ENCODE measurements at places on chromosomes 4 and X.

- no peak for DNase-seq
Observed at GRCh38 chr4:181507938-181508337, 735.3 kb upstream of the TENM3 start.

DNA sequence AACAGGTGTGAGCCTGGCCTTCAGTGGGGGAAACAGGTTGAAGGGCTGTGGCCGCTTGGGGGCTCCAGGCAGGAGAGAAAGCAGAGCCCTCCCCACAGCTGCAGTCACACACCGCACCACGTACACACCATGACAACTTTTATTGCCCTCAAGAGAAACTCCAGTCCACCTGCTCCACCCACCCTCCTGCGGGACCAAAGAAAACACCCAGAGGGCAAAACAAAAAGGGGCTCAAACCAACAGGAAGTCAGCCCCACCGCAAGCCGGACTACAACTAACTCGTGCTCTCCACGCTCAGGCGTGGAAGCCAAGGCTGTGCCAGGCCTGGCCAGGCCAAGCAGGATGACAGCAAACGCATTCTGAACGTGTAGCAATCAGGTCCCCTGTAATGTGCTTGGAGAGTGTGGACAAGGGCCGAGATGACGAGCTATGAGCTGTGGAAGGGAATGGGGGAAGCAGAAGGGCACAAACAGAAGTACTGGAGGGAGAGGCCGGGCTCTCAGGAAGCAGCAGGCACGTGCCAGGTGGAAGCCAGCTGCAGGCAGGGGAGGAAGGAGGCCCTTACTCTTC is 12.7 kb downstream of the SLC6A8 start:
- no peak for DNase-seq

GRCh38 chr4:127229855-127230608 is 402.7 kb upstream of the INTU start:
- DNase-seq = no peak

GRCh38 chr4:48913346-48913745 is 6.8 kb upstream of the OCIAD2 start:
- peak; percentile 76 for DNase-seq

DNA sequence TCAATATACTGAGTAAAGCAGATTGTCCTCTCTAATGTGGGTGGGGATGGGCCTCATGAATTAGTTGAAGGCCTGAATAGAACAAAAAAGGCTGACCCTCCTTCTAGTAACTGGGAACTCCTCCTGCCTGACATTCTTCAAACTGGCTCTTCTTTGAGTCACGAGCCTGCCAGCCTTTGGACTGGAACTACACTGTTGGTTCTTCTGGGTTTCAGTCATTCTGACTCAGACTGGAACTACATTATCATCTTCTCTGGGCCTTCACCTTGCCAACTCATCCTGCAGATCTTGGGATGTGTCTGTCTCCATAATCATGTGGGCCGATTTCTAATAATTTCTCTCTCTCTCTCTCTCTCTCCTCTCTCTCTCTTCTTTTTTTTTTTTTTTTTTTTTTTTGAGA is 26.9 kb upstream of the CT47C1 start:
- no peak for DNase-seq

GRCh38 chr4:11632483-11632882 is 203.8 kb upstream of the HS3ST1 start:
- DNase-seq = no peak

DNA sequence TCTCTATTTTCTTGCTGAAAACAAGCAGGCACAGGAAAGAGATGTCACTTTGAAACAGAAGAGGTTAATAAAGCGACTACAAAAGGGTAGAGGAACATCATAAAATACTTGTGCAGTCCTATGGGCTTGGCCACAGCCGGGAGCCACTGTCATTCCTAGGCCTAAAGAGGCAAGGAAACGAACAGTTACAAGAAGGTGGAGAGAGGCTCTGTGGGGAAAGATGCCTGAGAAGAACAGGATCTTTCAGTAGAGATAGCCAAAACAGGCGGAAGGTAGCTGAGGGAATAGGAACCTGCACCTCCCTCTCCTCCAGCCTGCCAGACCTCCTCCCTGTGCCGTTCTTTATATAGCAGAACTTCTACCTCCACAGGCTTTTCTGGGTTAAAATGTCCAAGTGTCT is 57.4 kb upstream of the ARSJ start:
- no peak for DNase-seq

GRCh38 chrX:3548765-3549391 is 164.6 kb downstream of the PRKX start:
- peak; percentile 21 for DNase-seq

DNA sequence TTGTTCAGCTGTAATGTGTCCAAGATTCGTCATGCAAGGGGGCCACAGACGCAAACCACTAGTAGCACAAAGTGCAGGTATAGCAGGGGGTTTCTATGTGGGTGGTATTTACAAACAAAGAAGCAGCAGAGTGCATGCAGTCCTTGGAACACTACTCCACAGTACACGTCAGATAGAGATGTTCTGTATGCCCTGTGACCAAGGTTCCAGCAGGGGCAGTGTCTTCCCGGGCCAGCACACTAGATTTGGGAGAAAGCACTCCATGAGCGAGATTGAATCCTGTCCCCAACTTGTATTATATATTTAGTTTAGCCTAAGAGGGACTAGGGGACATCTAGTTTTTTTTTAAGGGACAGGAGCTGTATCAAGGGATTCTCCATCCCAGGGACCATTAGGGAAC is 54.4 kb upstream of the ESX1 start:
- no peak for DNase-seq

DNA sequence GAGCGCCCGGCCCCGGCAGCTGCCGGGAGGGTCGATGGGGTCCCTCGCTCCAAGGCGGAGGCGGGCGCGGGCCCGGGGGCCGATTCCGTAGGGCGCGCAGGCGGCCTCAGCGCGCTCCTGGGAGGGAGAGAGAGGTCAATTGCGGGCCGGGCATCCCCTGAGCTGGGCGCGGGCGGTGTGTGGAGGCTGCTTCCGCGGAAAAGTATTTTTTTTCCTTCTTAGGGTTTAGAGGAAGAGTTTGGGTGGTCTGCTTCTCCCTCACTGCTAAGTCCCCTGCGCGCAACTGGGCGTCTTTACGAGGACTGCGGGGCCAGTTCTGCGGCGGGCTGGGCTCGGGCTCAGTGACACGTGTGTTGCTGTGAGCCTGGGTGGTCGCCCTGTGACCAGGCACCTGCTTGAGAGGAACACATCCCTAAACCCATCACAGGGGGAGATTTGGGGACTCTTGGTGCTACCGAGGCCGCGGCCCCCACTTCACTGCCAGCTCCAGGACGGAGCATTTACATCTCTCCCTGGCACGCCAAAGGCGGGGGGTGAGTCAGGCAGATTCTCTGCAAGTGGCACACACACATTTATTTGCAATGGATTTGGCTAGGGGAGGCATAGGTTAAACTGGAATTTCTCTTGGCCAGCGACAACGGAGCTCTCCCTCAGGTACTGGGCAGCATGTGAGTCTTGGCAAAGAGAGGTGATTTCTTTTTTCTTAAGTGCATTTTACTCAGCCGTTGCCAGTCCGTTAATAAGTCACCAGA is 151.2 kb upstream of the SLC4A4 start:
- DNase-seq = no peak

DNA sequence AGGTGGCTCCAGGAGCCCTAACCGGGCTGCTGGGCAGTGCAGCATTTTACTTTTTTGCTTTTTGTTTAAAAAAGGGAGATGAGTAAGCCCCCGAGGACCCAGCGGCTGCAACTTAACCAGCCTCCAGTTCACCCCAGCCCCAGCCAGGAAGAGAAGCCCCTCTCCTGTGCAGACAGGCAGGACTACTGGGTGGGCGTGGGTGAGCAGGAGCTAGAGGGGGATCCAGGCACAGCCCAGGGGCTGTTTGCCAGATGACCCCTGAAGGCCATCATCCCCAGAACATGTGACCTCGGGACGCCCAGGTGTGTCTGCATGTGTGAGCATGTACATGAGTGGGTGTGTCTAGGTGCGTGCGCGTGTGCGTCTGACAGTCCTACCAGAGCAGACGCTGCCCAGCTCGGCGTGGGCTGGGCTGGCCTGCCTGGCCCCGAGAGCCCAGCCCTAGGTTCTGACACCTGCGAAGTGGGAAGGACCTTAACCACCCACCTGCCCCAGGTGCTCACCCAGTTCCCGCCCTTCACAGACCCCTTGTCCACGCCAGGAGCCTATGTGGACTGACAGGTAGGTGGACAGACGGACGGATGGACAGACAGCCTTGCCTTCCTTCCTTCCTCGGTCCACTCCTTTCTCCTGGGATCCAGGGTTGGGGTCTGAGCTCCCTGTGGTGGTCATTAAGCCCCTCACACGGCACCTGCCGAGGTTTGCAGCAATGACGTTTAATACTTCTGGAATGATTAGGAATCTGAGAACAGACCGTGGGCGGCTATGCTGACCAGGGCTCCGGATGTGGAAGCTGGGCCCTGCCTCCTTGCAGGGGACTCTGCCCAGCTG is 7.8 kb upstream of the HAUS3 start:
- DNase-seq = no peak

- no peak for DNase-seq
Observed at GRCh38 chrX:37692918-37693317, 7.3 kb downstream of the XK start.

DNA sequence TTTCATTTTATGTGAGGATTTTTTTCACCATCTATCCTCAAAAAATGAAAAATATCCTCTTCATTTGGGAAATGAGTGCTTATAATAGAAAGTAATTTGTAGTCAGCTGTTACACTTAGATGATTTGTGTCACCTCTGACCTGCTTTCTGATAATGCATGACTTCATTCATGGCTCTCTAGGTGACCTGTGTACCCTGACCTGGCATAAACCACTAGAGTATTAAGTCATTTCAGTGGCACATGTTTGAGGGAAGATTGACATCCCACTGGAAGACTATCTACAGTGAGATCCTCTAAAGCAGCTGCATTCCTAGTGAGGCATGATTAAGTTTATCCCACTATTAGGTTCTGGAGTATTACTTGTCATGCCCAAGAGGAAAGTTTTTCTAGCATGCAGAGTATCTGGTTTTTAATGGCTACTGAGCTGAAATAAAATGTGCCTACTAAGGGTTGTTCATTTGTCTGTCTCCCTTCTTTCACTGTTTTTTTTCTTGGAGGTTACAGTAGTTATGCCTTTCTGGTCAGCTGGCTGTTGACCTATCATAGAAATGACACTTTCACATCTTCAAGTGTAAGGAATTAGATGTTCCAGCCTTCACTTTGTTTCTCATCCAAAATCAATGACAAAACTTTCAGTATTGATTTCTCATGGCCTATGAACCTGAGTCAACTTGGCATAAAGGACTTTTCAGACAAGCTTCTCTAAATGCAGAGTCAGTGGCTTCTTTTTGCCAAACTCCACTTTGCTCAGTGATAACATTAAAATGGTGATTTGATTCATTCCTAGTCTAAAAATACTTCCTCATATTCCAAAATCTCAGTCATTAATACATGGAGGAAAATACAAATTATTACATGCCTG is 33.1 kb downstream of the TET2 start:
- no peak for DNase-seq

- peak; percentile 52 for DNase-seq
Observed at GRCh38 chrX:134670134-134670924, 12.1 kb upstream of the PLAC1 start.

DNA sequence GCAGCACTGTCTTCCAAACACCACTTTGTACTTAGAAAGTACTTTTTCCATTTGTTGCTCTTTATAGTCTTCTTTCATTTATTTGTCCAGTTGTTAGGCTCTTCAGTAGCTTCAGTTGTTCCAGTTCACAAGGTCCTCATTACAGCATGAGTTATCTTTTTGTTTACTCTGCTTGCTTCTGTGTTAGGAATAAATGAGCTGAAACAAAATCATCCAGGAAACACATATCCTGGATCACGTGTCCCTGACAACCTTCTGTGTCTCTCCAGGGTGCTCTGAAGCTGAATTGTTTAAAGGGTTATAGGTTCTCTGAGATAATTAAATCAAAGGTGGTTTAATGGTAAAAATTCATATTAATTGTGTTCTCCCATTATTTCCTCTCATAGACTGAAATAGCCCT is 19.9 kb upstream of the KLHL8 start:
- DNase-seq = no peak

DNA sequence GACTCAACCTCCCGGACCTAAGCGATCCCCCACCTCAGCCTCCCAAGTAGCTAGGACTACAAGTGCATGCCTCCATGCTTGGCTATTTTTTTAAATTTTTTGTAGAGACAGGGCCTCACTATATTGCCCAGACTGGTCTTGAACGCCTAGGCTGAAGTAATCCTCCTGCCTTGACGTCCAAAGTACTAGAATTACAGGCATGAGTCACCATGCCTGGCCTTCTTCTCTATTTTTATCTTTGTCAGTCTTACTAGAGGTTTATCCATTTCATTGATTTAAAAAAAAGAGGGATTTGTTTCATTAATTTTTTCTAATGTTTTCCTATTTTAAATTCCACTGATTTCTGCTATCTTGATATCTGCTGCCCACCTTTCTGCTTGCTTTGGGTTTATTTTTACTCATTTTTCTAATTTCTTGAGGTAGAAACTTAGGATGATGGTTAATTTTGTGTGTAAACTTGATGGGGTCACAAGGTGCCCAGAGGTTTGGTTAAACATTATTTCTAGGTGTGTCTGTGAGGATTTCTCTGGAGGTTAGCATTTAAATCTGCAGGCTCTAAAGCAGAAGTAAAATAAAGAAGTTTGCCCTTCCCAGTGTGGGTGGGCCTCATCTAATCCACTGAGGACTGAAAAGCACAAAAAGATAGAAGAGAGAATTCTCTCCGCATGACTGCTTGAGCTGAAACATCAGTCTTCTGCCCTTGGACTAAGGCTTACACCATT is 116.2 kb upstream of the DCLK2 start:
- peak; percentile 60 for DNase-seq

DNA sequence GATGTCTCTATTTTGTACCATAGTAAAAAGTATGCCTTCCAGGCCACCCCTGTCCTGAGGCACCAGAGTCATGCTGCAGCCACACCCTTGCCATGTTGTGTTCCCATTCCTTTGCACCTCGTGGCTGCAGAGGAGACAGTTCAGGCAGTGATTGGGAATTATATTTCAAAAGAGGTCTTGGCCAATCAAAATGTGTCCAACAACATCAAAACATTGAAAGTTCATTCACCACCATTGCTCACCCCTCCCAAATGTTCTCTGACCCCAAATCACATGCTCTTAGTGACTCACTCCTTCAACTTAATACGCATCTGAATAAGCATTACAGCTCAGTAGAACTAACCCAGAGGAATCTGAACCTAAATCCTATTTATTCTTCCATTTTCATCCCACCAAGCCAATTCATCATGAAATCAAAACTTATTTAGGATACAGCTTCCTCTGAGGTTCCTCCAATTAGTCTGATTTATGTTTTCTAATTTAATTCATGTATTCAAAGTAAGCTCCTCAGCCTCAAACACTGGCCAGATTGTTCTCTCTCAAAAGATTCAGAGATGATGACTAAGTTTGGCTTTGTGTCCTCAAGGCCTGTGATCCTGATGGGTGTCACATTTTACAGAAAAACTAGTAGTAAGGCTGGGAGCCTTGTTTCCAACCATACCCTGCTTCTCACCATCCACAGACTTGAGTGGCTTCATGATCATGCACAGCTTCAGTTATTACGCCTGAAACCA is 323.2 kb upstream of the INTU start:
- DNase-seq = peak; percentile 75

GRCh38 chr4:67071641-67072040 is 473.7 kb downstream of the CENPC start:
- peak; percentile 42 for DNase-seq

DNA sequence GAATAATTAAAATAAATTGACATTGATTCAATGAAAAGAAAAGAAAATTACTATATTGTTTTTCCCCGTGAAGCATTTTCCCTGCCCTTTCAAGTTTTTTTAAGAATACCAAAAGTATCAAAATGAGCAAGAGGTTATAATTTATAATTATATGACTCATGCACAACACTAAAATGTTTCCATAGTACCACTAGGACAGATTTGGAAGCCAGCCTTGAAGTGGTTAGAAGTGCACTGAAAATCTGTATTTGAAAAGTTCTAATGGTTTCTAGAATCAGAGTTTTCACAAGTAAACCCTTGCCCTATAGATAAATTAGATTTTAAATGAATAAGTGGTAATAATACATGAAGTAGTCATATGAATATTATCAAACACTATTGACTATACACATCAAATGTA is 140.9 kb downstream of the HNRNPD start:
- no peak for DNase-seq

All from retinal pigment epithelial cell (primary cell).